ENCODE measurements at places on chromosomes 6 and 20. TPM values are rescaled to one million over a fixed set of nuclear protein-coding genes. Genes with fewer than 3 reads are reported as not detected.

DNA sequence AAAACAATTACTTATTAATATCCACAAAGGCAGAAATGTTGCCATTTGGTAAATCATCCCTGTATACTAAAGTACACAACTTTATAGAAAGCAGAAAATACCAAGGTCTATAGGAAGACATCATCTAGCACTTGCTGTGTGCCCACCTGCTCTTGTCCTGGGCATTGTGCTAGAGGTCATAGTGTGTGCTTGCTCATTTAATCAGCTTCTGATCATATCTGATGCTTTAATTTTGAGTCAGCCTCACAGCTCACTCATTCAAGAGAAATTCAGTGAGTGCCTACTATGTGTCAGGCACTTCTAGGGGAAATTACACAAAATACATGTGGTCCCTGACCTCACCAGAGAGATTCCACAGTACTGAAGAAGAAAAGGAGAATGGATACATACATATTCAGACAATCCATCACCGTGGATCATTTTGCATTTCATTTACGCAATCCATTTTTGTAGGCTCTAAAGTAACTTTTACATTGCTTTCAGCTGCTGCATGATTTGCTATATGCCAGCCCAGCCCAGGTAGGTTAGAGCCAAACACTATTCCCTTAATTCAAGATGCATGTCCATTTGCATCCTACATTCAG is 167.9 kb upstream of the MCHR2 start:
- DNase-seq, result no peak

GRCh38 chr6:548517-548916 is 108.4 kb downstream of the HUS1B start:
- no peak for DNase-seq

DNA sequence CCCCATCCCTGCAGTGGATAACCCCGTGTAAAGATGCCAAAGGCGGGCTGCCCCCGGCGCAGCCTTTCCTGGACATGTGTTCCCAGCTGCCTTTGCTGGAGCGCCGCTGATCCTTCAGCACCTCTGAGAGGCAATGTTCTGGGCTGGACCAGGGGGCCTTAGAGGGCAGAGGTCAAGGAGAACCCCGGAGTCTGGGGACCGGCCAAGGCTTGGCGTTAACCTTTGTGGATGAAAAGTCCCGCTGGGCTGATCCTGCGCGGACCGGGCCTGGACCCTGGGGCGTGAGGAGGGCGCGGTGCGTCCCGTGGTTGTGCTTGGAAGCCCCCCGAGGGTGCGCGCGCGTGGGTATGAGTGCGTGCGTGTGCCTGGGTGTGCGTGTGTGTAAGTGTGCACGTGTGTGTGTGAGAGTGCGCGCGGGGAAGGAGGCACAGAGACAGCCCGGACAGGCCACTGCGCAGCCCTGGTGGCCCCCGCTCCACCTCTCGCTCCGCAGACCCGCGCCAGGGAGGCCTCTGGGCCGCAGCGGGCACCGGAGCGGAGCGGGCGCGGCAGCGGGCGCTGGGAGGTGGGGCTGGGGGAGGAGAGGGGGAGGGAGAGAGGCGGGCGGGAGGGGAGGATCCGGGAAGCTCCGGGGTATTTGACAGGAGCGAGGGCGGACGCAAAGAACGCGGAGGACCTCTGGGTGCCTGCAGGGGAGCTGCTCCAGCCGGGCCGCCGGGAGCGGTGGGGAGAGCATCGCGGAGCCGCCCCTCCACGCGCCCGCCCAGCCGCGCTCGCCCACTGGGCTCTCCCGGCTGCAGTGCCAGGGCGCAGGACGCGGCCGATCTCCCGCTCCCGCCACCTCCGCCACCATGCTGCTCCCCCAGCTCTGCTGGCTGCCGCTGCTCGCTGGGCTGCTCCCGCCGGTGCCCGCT is at the start of gene SMOC2:
Gene SMOC2 (plus strand): TSS at position 665 of the 914 bp plus-strand sequence. CDS start 187 bp downstream, at position 852.
- DNase-seq, result no peak

DNA sequence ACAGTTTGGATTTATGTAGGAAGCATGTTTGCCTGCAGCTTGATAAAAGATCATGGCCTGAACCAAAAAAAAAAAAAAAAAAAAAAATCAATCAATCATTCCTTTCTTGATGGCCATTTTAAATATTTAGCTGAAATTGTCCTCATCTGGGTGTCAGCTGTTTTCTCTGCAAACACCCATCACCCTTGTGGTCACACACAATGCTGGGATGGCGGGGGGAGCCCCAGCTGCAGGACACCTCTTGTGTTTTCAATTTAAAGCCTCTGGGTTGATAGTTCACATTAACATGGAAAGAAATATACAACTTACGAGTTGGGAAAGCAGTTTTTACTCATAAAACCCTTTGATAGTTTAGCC is 160.4 kb downstream of the ZFP64 start:
- DNase-seq, result no peak

DNA sequence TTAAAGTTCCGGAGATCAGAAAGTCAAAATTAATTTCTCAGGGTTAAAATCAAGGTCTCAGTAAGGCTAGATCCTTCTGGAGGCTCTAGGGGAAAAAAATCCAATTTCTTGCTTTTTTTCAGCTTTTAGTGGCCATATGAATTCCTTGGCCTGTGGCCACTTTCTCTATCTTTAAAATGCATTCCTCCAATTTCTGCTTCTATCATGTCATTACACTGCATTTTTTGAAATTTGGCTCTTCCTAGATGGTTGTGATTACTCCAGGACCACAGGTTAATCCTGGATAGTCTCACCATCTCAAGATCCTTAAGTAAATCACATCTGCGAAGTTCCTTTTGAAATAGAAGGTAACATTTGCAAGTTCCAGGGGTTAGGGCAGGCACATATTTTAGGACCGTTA is 1294.9 kb upstream of the CITED2 start:
- DNase-seq, result no peak

TSBP1 gene
- total RNA-seq, result not detected

Measured in chondrocyte (in vitro differentiated cells).